ENCODE measurements at places on chromosomes 12 and 14. TPM values are rescaled to one million over a fixed set of nuclear protein-coding genes. Genes with fewer than 3 reads are reported as not detected.

The WNT1 gene
- total RNA-seq, result not detected

The ATL1 gene
- total RNA-seq, result 95.8 TPM

The DGLUCY gene
- total RNA-seq, result 23.2 TPM

The MYO1H gene
- under 0.01 TPM for total RNA-seq

The PARP11 gene
- 11.4 TPM for total RNA-seq

The MMP17 gene
- 38.7 TPM for total RNA-seq

The ALDH1L2 gene
- total RNA-seq, result 4.9 TPM

The CELA1 gene
- total RNA-seq, result not detected

The CLEC4D gene
- under 0.01 TPM for total RNA-seq

The IL31 gene
- total RNA-seq, result not detected

The INSM2 gene
- not detected for total RNA-seq

The TAS2R42 gene
- total RNA-seq, result not detected

The TRAF3 gene
- total RNA-seq, result 15.1 TPM

The ABHD12B gene
- not detected for total RNA-seq

The RGS6 gene
- 4.9 TPM for total RNA-seq

Measured in frontal cortex (tissue), 4 donors.